ENCODE measurements at places on chromosomes 4 and X.
A peak's percentile ranks its signal among the peaks of the same experiment; 100 is the strongest.

GRCh38 chrX:134371133-134371532, 88.8 kb upstream of the HPRT1 start:
- DNase-seq: no peak

DNA sequence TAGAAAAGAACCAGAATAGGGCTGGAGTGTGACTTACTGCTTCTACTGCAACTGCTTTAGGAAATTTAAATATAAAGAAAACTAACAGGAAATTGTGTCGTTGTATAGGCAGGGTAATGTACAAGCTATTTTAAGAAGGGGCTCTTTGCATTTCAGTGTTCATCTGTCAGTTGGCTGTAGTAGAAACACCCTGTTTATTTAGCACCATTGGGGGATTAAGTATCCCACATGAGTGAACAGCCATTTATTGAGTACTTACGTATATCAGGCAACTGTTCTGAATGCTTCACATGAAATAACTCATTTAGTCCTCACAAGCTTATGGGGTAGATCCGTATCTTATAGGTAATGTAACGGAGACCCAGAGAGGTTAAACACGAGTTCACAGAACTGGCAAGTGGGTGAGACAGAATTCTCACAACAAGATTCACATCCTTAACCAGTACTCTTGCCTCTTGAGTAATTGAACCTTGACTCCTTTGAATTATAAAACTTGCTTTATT, 23.9 kb downstream of the STIM2 start:
- no peak for DNase-seq

DNA sequence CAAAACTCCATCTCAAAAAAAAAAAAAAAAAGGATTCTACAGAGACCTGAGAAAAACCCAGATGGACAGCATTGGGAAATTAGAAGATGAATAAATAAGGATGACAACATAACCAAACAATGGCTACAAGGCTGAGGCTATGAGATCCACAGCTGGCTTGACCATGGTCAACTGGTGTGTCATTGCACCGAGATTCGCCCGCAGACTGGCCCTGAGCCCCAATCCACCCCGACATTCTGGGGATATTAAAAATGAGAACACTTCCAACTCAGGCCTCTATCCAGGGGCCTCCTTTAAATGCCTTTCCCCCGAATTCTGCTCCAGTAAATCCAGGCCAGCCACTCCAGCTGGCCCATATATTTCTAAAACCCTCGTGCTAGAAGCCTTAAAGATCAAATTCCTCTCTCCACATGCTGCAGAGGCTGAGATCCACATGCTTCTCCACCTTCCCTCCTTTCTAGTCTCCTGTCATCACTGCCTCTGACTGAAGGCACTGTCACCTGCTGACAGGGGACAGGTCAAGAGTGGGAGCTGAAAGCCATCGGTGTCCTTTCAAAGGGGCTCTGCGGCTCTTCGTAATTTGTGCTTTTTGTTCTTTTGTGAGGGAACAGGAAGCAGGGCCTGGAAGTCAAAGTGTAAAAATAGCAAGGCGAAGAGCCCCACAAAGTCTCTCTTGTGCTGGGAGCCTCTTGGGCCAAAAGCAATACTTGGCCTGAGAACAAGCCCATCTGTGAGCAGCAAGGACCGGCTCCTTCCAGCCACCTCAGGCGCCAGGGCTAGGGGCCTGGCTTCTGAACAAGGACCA, 203.7 kb downstream of the NSUN7 start:
- DNase-seq: peak; percentile 69

- peak; percentile 24 for DNase-seq
Measured at GRCh38 chr4:55215087-55215486, 89.7 kb upstream of the KDR start.

Data from globus pallidus (tissue), 1 donor.